ENCODE measurements at places on chromosomes 12 and 14.

DNA sequence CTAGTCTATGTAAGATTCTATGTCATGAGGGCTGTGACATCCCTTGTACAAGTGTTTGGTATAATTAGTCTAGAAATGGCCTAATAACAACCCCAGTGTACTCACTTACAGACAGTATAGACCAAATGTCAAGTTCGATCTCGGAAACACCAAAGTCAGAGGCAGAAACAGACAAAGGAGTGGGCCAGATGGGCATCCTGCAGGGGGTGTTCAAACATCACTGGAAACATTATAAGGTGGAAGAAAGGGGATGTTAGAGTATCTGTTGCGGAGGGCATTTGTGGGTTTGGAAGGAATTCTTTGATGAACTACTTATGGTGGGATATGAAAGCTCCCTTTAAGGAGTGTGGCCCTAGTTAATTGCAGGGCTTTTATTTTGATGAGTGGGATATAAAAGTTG is 134.6 kb downstream of the ESR2 start:
- DNase-seq: no peak

GRCh38 chr14:64692986-64693809 is 11.0 kb upstream of the PLEKHG3 start:
- DNase-seq: no peak

DNA sequence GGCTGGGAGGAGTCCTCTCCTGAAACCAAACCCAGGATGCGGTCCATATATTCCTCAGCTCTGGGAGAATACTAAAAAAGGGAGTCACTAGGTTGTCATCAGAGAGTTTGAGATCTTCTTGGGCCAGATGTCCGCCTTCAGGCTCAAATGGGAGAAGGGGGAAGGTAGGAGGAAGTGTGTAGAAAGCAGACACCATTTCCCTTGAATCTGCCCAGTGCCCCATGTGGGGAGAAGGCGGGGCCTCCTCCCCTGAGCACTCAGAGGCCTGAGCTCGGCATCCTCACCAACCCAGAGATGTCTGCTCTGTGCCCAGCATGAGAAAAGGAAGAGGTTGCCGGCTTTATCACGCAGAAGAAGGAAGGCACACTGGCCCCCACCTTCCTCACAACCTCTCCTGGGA is 37.3 kb downstream of the LTBP2 start:
- DNase-seq: no peak

DNA sequence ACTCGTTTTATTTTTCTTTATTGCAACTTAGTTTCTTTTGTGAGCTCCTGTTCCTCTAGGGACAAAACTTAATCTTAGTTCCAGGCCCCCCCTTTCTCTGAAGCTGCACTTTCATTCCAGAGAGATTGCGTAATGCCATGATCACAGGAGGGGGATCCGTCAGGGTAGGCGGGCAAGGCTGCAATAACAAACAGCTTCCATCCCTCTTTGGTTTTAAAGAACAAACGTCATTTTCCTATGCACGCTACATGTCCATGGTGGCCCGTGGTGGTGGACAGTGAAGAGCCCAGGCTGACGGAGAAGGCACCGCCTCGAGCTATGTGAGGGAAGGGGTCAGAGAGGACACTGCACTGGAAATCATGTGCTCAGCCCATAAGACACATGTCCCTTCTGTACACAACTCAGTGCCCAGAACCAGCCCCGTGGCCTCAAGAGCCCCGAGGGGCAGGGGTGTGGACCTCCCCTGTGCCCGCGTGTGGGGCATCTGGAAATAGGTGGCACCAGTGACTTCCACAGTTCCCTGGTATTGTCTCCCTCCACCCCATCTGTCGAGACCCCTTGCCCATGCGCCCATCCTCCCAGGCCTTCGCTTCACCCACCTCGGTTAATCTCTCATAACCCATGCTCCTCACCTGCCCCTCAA is 161.4 kb downstream of the ADGRD1 start:
- no peak for DNase-seq

GRCh38 chr14:26872515-26873361 is 274.9 kb upstream of the NOVA1 start:
- no peak for DNase-seq

Measured in left ventricle myocardium inferior (tissue), 1 donor.